ENCODE measurements at places on chromosomes 6 and 20.

GRCh38 chr20:9179867-9180266 is 111.0 kb downstream of the PLCB4 start:
- DNase-seq: no peak

- no peak for DNase-seq
These were observed 166.6 kb upstream of the AKAP12 start for GRCh38 chr6:151073146-151073545.

DNA sequence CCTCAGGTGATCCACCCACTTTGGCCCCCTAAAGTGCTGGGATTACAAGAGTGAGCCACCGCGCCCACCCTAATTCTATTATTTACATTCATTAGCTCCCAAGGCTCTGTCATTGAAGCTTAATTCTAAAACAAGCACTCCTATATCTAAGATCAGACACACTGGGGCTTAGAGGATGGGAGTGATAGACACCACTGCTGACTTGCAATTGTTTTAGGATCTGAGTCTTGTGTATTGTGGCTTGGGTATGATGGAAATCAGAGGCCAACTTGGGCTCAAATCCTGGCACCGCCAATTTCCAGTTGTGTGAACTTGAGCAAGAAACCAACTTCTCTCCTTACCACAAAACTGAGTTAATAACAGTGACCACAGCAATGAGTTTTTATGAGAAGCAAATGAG is 34.7 kb downstream of the MTRES1 start:
- no peak for DNase-seq

DNA sequence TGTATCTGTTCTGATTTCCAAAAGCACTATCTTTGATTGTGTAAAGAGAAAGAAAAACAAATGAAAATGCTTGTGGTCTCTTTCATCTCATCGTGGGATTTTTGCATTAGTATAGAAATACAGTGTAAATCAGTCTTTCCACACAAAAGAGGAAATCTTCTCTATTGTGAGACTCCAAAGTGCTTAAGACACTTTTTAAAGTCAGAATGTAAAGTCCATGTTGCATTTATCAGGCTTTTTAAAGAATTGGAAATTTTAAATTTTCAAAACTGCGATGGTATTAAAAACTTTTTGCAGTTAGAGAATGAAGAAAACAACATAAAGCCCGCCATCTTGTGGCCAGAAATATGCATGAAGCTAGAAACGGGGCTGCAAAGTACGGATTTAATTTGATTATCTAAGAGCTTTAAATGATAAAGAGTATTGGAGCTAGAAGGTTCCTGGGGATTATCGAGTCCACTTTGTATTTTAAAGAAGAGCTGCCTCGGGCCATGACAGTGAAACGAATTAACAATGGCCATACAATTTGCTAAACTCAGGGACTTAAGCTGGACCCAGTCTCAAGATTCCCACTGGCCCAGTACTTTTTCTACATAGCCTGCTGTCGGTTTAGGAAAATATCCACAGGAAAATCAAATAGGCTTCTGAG is 339.6 kb downstream of the ARHGAP18 start:
- DNase-seq: no peak

DNA sequence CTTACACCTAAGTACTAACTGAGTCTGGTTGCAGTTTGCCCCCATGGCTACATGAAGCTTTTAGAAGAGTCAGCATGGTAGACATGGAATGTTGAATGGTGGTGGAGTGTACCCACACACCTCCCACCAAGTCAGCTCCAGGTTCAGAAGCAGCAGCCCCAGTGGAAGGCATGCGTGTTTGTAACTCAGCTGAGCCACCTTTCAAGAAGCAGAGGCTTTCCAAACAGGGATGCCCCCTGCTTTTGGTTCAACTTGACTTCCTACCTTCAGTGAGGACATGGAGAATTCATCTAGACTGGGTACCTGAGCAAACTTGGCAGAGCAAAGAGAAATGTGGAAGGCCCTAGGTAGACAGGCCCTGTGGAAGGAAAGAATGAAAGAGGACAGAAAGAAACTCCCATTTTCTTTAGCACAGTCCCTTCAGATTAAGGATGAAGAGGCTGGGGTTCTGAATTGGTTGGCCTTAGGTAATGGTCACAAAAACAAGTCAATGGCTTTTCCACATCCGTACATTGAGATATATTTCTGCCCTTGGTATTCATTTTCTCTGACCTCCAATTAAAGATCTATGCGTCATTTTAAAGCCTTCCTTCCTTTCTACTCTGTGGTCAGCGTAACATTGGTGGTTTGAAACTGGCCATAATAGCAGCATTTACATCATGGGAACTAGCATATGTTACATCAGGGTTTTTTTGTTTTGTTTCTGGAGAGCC is 53.2 kb downstream of the HFE start:
- DNase-seq: no peak

DNA sequence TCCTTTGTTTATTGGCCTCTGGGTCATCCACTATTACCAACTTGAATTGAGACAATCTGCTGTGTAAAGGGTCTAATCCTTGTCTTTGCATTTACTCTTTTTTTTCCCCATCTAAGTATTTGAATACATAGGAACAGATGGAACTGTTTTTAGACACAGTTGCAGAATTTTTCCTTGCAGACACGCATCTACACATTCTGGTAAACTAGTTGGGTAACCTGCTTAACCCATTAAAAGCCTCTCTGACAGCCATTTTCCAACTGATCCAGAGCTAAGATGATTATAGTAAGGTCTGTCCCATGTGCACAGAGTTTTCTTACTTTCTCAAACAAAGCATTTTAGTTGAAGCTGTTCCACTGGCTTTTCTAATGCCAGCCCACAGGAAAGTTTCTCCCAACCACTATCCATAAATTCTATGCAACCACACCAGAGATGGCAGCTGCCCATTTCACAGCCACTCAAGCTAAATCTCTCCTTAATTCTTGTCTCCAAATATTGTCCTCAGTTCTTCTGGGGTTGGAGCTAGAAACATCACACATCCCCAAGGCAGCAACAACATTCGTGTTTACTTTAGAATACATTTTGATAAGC is 492.1 kb downstream of the MAFB start:
- no peak for DNase-seq

GRCh38 chr6:67160820-67161219 is 1453.8 kb upstream of the EYS start:
- no peak for DNase-seq

DNA sequence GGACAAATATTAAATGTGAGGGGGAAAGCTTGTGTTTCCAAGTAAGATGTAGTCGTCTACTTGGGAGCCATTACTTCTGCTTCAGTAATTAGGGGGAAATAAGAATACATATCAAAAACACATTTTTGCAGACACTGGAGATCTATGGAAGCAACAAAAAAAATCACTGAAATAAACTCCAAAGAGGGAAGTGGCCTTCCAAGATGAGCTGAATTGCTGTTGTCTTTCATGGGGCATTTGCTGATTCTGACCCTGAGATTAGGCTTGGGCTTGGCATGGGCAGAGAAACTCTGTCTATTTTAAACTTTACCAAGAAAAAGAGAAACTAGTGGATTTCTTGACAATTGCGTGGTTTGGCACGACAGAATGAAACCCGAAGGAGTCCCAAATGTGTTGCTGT is 120.1 kb downstream of the MAP3K5 start:
- no peak for DNase-seq

- no peak for DNase-seq
These were observed 414.5 kb upstream of the HSF2 start for GRCh38 chr6:121984956-121985355.

GRCh38 chr6:144131248-144131709 is 19.0 kb upstream of the STX11 start:
- DNase-seq: no peak

GRCh38 chr6:40376113-40376650 is 211.0 kb downstream of the LRFN2 start:
- DNase-seq: no peak

GRCh38 chr6:108686896-108687295 is 126.2 kb downstream of the FOXO3 start:
- no peak for DNase-seq

GRCh38 chr6:13038315-13038714 is 290.0 kb downstream of the TBC1D7 start:
- DNase-seq: no peak

DNA sequence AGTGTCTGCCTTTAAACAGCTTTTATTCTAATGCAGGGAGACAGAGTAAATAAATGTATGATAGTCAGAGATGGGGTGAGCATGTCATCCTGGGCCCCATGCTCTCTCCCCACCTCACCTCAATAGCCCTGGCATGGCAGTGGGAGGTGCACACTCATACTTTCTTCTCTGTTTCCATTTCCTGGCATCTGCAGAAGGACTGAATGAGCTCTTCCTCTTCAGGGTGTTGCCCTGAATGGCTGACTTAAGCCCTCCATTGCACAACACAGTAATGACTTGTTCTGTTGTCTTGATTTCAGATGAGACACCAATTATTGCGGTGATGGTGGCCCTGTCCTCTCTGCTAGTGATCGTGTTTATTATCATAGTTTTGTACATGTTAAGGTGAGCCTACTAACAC is 57.0 kb upstream of the GNRH2 start:
- DNase-seq: no peak

DNA sequence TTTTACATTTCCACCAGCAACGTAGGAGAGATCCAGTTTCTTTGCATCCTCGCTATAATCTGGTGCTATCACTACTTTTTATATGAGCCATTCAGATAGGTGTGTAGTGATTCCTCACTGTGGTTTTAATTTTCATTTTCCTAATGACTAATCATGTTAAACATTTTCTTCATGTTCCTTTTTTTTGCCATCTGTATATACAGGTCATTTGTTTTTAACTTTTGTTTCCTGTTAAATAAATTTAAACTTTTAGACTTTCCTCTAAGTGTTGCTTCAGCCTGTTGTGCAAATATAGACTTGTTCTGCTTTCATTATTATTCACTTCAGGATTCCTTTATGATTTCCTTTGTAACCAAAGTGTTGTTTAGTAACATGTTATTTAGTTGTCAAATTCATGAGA is 697.4 kb downstream of the PTPRT start:
- DNase-seq: no peak
